Stimulated activated naive B cell treated with anti-CD40 and anti-IgM and Interleukin-4, amounts not matched to agents 10 μg/mL and 1 μg/mL and 100 μg/mL, for 72 hours (primary cell): ENCODE measurements at places on chromosomes 16 and 17.
A peak's percentile ranks its signal among the peaks of the same experiment; 100 is the strongest.

GRCh38 chr17:79741751-79742588 is 11.2 kb downstream of the ENPP7 start:
- H3K27ac ChIP-seq, result no peak overlapping the region
- H3K36me3 ChIP-seq, result no peaks in the 10 kb centered on the region
- peaks cover 26% of the 10 kb centered on the region for H3K4me1 ChIP-seq
- DNase-seq, result peak; percentile 60
- H3K4me3 ChIP-seq, result no peak overlapping the region
- H3K27me3 ChIP-seq, result peaks cover 75% of the 10 kb centered on the region

GRCh38 chr16:88941913-88942909 is 34.8 kb downstream of the CBFA2T3 start:
- H3K36me3 ChIP-seq, result no peaks in the 10 kb centered on the region
- peaks cover 35% of the 10 kb centered on the region for H3K4me1 ChIP-seq
- peak; percentile 57 for DNase-seq
- peak overlapping the region; percentile 42 for H3K27ac ChIP-seq
- no peaks in the 10 kb centered on the region for H3K27me3 ChIP-seq

GRCh38 chr17:13792314-13792713 is 190.6 kb upstream of the HS3ST3A1 start:
- no peak overlapping the region for H3K4me3 ChIP-seq
- H3K27me3 ChIP-seq, result no peaks in the 10 kb centered on the region
- peaks cover 7% of the 10 kb centered on the region for H3K4me1 ChIP-seq
- H3K36me3 ChIP-seq, result no peaks in the 10 kb centered on the region

DNA sequence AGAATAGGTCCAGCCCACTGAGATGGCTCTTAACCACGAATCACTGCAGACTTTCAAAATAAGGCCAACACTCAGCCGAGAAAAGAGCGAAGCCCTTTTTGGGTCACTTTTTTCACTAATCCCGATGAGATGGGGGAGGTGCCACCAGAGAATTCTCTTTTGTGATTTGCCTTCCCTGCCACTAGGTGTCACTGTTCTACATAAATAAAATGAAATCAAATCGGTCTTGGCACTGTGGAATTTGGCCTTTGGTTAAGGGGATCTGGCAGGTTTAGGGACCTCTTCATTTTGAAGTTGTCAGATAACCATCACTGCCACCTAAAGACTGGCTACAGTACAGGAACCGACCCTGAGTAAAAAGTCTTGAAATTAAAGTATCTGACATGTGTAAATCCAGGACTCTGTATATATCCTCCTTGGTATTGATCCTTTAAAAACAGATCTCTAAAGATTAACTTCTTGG is 147.0 kb downstream of the HS3ST4 start:
- H3K36me3 ChIP-seq, result no peaks in the 10 kb centered on the region
- peaks cover 6% of the 10 kb centered on the region for H3K4me1 ChIP-seq
- no peak overlapping the region for H3K27ac ChIP-seq
- no peak overlapping the region for H3K4me3 ChIP-seq
- peak; percentile 15 for DNase-seq

- no peaks in the 10 kb centered on the region for H3K27me3 ChIP-seq
- H3K36me3 ChIP-seq, result no peaks in the 10 kb centered on the region
- H3K4me1 ChIP-seq, result peaks cover 48% of the 10 kb centered on the region
- no peak for DNase-seq
- H3K27ac ChIP-seq, result no peak overlapping the region
Measured at GRCh38 chr16:29650771-29651170, 12.3 kb upstream of the SPN start.

DNA sequence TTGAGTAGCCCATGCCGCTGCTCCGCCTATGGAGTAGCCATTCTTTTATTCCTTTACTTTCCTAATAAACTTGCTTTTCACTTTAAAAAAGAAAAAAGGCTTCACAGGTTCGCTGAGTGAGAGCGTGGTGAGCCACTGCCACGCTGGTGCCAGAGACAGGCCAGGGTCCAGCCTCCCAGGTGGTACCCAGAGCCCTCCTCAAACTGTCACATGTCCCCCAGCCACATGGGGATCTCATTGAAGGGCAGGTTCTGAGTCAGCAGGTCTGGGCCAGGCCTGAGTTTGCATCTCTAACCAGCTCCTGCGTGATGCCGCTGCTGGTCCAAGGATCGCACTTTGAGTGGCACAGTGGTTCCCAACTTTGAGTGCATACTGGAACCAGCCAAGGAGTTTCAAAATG is 36.2 kb downstream of the RBFOX3 start:
- H3K4me1 ChIP-seq, result no peaks in the 10 kb centered on the region
- H3K27ac ChIP-seq, result no peak overlapping the region

GRCh38 chr16:75227361-75228142 is 8.8 kb downstream of the CTRB1 start:
- H3K27me3 ChIP-seq, result peaks cover 67% of the 10 kb centered on the region
- H3K27ac ChIP-seq, result no peak overlapping the region
- no peak for DNase-seq
- H3K36me3 ChIP-seq, result no peaks in the 10 kb centered on the region

DNA sequence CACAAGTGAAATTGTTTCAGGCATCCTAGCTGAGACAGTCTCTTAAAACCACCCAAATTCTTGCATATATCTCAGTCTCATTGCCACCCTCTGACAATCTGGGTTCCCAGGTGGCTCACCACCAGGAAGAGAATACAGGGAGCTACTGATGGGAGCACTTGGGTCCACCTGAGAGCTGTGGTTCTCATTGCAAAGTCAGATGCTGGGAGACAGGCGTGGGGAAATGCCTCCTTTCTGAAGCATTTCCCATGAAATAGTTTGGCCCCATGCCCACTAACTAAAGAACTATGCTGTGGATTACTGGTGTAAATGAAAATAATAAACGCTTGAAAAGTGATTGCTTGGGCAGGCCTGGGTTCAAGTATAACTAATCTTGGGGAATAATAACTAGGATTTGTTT is 70.3 kb downstream of the CMC2 start:
- no peak for DNase-seq
- peaks cover 6% of the 10 kb centered on the region for H3K4me1 ChIP-seq
- no peak overlapping the region for H3K27ac ChIP-seq
- peaks cover 40% of the 10 kb centered on the region for H3K27me3 ChIP-seq
- no peak overlapping the region for H3K4me3 ChIP-seq
- no peaks in the 10 kb centered on the region for H3K36me3 ChIP-seq

- no peaks in the 10 kb centered on the region for H3K36me3 ChIP-seq
- no peaks in the 10 kb centered on the region for H3K4me1 ChIP-seq
- no peaks in the 10 kb centered on the region for H3K27me3 ChIP-seq
- no peak overlapping the region for H3K27ac ChIP-seq
- H3K4me3 ChIP-seq, result no peak overlapping the region
Measured at GRCh38 chr17:66610361-66611133, 224.4 kb upstream of the CACNG5 start.

GRCh38 chr17:48240122-48240521 is 132.6 kb downstream of the SNX11 start:
- H3K4me3 ChIP-seq, result no peak overlapping the region
- no peaks in the 10 kb centered on the region for H3K27me3 ChIP-seq
- no peak for DNase-seq
- H3K4me1 ChIP-seq, result peaks cover 10% of the 10 kb centered on the region
- peaks cover 16% of the 10 kb centered on the region for H3K36me3 ChIP-seq

- no peaks in the 10 kb centered on the region for H3K27me3 ChIP-seq
- no peak for DNase-seq
- no peaks in the 10 kb centered on the region for H3K36me3 ChIP-seq
- no peak overlapping the region for H3K4me3 ChIP-seq
- no peaks in the 10 kb centered on the region for H3K4me1 ChIP-seq
Measured at GRCh38 chr16:66028510-66029216, 337.8 kb upstream of the CDH5 start.

DNA sequence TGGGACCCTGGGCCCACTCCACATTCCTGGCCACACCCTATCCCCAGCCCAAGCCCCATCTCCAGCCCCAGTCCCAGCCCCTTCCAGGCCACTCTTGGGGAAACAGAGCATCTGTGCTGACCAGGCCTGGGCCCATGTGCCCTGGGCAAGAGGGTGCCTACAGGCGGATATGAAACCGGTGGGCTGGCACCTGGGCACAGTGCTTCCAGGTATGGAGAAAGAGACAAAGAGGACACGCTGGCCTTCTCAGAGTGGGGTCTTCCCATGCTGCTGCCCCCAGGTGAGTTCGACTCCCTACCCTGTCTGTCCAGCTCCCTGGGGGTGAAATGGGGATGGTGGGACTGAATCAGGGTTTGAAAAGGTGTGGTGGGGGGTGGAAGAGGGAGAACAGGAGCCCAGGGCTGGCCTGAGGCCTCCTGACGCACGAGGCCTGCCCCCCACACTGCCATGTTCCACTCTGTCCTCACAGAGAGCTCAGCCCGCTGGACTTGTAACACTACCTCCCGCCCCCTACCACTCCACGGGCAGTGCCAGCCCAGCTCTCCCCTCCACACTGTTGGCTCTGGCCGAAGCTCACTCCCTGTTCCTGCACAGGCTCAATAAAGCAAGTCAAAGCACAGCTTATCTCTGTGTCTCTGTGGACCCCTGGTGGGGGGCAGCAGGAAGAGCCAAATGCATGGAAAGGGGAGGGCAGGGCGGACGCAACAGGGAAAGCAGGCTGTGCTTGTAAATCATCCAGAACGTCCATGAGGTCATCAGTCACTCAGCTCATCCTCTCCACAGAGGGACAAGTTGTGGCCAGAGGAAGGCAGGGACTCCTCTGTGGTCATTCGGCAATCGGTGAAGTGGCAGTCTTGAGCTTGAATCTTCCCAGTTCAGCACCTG is 71.1 kb upstream of the TMEM97 start:
- peaks cover 4% of the 10 kb centered on the region for H3K36me3 ChIP-seq
- H3K27me3 ChIP-seq, result peaks cover 25% of the 10 kb centered on the region
- no peak overlapping the region for H3K4me3 ChIP-seq
- peaks cover 4% of the 10 kb centered on the region for H3K4me1 ChIP-seq
- no peak overlapping the region for H3K27ac ChIP-seq

GRCh38 chr17:43477832-43478634 is 5.7 kb upstream of the DHX8 start:
- no peak for DNase-seq
- no peaks in the 10 kb centered on the region for H3K36me3 ChIP-seq
- H3K27ac ChIP-seq, result no peak overlapping the region
- H3K4me3 ChIP-seq, result no peak overlapping the region
- H3K27me3 ChIP-seq, result peaks cover 5% of the 10 kb centered on the region
- H3K4me1 ChIP-seq, result no peaks in the 10 kb centered on the region

DNA sequence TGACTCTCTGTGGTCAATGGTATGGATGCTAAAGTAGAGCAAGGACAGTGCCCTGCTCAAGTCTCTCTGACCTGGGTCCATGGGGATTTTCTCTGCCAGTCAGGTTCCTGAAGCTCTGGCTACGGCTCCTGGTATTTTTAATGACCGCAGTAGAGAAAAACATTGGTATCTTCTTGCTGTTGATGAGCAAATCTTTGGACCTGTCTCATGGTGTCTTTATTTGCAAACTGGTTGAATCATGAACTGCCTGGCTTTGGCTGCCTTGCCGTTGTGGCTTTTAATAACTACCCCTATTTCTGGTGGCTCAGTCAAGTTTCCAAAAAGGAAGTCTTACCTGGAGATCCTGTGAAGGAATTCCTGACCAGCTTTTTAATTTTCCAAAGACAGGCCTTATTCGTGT is 8.7 kb downstream of the FAM234A start:
- H3K27ac ChIP-seq, result no peak overlapping the region
- no peaks in the 10 kb centered on the region for H3K27me3 ChIP-seq
- peaks cover 19% of the 10 kb centered on the region for H3K36me3 ChIP-seq
- peaks cover 49% of the 10 kb centered on the region for H3K4me1 ChIP-seq
- DNase-seq, result no peak

- DNase-seq, result no peak
- H3K27me3 ChIP-seq, result no peaks in the 10 kb centered on the region
- no peak overlapping the region for H3K27ac ChIP-seq
Measured at GRCh38 chr16:53024045-53024444, 28.7 kb downstream of the CHD9NB start.

- H3K4me1 ChIP-seq, result peaks cover 4% of the 10 kb centered on the region
- no peak overlapping the region for H3K27ac ChIP-seq
- no peaks in the 10 kb centered on the region for H3K36me3 ChIP-seq
- no peak overlapping the region for H3K4me3 ChIP-seq
- peaks cover 68% of the 10 kb centered on the region for H3K27me3 ChIP-seq
- DNase-seq, result no peak
Measured at GRCh38 chr17:34596920-34597319, 17.5 kb downstream of the TMEM132E start.

DNA sequence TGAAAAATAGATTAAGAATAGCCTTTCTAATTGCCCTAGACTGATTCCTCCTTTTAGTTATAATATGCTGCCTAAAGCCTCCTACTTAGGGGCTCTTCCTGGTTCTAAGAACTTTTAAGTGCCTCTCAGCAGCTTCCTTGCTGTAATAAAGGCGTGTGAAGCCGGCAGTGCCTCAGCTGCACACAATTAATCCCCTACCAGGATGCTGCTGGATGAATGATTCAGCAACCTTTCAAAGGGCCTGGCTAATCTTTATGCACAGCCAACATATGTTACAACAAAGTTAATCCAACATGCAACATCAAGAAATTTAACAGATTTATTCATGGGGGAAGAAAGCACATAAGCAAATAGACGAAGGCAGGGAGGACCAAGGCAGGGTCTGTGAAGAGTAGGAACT is 145.2 kb downstream of the PMP22 start:
- H3K4me1 ChIP-seq, result no peaks in the 10 kb centered on the region
- no peaks in the 10 kb centered on the region for H3K36me3 ChIP-seq
- H3K27me3 ChIP-seq, result peaks cover 6% of the 10 kb centered on the region
- no peak for DNase-seq
- H3K4me3 ChIP-seq, result no peak overlapping the region
- no peak overlapping the region for H3K27ac ChIP-seq

DNA sequence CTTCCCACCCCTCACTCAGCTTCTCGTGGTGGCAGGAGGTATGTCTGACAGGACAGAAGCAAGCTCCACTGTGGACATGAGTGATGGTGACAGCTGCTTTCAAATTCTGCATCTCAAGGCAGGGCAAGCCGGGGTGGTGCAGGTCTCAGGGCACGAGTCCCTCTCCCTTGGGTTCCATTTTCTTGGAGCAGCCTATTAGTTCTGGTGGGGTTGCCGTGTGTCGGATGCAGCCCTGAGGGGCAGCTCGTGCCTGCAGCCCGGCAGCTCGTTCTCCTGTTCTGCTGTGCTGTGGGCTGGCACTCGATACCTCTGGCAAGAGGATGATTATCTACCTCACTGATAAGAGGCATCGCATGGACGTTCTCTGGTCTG is 16.5 kb upstream of the CLEC18C start:
- H3K4me1 ChIP-seq, result no peaks in the 10 kb centered on the region
- H3K4me3 ChIP-seq, result no peak overlapping the region
- H3K27ac ChIP-seq, result peak overlapping the region; percentile 63
- H3K27me3 ChIP-seq, result no peaks in the 10 kb centered on the region
- H3K36me3 ChIP-seq, result peaks cover 27% of the 10 kb centered on the region

DNA sequence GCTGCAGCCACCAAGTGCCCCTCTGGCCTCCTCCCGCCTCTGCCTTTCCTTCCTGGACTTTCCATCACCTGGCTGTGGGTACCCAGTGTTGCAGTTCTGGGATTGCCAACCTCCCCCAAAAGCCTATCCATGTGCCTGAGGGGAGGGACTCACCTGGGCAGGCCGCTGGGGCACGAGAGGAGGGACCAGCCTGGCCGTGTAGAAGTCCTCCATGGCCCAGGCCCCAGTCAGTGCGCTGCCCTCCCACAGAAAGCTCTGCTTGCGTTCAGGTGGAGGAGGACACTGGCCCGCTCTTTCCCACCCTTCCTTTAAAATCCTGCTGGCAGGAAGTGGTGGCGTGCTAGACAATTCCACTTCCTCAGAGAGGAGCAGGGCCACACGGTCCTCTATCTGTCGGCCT is 14.2 kb downstream of the SLX4 start:
- no peak overlapping the region for H3K4me3 ChIP-seq
- H3K27me3 ChIP-seq, result no peaks in the 10 kb centered on the region
- H3K4me1 ChIP-seq, result peaks cover 2% of the 10 kb centered on the region
- H3K36me3 ChIP-seq, result peaks cover 47% of the 10 kb centered on the region
- DNase-seq, result no peak
- H3K27ac ChIP-seq, result no peak overlapping the region
